Stimulated activated CD4-positive, alpha-beta T cell treated with anti-CD3 and anti-CD28 coated beads, Interleukin-1b, Interleukin-23, amount 100 ng/mL, for 1 hour (primary cell): ENCODE measurements at places on chromosomes 11 and 22.

DNA sequence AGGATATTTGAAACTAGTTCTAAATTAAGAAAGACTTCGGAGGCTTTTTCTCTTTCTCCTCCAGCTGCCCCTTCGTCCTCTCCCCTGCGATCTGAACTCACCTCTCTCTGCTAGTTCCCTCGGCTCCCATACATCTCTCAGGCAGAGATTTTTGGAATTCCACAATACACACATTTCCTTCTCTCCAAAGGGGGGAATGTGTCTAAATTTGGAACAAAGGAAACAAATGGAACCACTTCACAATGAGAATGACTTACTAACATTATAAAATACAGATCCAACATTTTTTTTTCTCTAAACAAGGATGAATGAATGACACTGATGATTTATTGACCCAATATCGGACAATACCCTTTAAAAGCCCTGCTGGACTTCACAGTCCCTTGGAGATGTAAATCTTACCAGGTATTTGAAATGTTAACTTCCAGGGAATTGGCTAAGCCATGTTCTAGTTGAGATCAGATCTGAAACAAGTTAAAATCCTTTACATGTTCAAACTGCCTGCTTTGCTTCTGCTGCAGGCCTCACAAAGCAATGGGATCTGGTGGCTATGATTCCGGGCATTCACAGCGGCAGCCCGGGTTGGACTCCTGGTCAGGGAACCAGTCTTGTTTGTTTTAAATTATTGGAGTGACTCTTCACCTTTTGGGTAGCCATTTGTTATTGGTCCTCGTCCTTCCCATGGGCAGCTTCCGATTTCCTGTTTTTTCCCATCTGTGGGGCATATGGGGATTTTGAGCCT lies 20.5 kb upstream of the GSTP1 start:
- no peak for DNase-seq

- DNase-seq: no peak
Observed at GRCh38 chr11:117459979-117460300, 132.3 kb downstream of the CEP164 start.

GRCh38 chr22:23181721-23182308 lies 1.5 kb downstream of the BCR start:
- DNase-seq: no peak

GRCh38 chr22:49601614-49602321 lies 225.9 kb downstream of the BRD1 start:
- no peak for DNase-seq

DNA sequence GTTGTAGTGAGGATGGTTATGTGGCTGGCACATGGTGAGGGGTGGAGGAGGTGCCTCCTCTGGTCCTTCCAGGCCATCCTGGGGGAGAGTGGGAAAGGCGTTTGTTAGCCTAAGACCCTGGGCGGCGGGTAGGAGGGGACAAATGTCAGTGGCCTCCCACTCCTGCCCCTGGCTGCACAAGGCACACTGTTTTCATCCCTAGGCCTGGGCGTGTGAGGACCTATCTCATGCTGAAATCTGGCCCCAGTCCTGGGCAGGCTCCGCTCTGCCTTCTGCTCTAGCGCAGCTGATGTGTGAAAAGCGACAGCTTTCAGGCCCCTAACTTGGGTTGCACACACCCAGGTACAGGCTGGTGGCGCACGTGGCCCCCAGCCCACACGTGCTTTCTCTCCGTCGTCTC lies 32.1 kb downstream of the DAGLA start:
- DNase-seq: no peak

- peak; percentile 34 for DNase-seq
Observed at GRCh38 chr11:63945477-63946163, 6.8 kb downstream of the NAA40 start.

DNA sequence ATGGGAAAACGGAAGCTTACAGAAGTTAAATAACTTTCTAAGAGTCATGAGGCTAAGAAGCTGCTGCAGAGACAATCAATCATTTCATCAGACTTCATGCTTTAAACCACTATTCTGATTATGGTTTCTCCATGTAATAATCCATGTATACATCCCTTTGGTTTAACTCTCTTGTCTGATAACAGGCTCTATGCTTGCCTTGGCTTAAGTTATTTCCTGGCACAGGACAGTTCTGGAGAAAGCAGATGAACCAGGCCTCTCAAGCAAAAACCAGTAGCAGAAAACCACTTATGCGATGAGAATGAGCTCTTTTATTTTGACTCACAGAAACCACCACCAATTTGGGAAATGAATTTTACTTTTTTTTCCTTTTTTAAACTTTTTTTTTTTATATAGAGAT lies 6.5 kb upstream of the PCF11 start:
- no peak for DNase-seq

DNA sequence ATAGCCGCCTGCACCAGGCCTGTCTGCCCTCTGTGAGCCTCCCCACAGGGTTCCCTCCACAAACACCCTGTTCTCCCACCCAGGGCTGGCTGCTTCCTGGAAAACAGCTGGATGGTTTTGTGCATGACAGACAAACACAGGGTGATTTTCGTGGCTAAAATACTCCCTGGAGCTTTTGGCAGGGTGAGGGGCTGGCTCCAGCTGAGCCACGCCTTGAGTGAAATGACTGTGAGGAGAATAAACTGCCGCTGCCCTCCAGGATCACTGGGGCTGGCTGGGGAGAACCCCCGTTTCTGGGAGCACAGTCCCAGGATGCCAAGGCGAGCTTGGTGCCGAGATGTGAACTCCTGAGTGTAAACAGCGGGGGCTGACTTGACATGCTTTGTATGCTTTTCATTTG lies 20.3 kb upstream of the PPP6R3 start:
- DNase-seq: no peak

GRCh38 chr11:31823644-31824331 lies 12.7 kb upstream of the PAX6 start:
- no peak for DNase-seq

GRCh38 chr22:25410849-25411248 lies 153.6 kb upstream of the GRK3 start:
- DNase-seq: no peak

GRCh38 chr22:23147617-23148387 lies 2.5 kb downstream of the RAB36 start:
- no peak for DNase-seq

DNA sequence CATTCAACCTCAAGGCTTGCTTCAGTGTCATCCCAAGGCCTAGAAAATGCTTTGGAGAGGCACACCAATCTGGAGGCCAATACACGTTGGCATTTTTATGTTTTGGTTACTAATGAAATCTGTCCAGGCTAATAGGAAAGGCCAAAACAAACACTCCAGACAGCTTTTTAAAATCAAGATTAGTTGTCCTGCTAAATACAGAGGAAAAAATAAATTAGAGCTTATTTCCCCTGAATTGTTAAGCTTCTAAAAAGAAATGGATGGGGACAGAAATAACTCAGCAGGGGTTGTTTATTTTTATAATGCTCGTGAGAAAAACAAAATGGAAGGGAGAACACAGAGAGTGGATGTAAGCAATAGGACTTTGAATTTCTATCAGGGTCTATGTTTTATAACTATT lies 438.5 kb upstream of the LRRC4C start:
- no peak for DNase-seq

DNA sequence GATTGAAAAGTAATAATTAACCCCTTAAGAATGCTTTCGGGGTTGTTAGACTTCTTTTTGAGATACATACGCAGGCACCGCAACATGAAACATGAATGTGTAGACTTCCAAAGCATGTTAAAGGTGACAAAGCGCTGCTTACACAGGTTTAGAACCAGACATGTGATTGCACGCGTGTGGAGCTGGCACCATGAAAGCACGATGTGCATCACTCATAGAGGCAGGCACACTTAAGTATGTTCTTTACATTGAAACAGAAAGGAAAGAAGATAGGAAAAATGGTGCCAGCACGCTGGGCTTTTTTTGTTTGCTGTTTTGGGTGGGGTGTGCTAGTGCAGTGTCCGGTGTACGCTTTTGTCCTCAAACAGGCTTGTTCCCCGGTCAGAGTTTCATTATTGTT lies 83.6 kb upstream of the PPARA start:
- no peak for DNase-seq

GRCh38 chr11:91365986-91366585 lies 858.5 kb upstream of the FAT3 start:
- DNase-seq: no peak

GRCh38 chr11:77502346-77502905 lies 28.5 kb upstream of the PAK1 start:
- no peak for DNase-seq

GRCh38 chr11:46285173-46285572 lies 7.7 kb downstream of the CREB3L1 start:
- no peak for DNase-seq
